ENCODE measurements at places on chromosomes 6 and 20.

DNA sequence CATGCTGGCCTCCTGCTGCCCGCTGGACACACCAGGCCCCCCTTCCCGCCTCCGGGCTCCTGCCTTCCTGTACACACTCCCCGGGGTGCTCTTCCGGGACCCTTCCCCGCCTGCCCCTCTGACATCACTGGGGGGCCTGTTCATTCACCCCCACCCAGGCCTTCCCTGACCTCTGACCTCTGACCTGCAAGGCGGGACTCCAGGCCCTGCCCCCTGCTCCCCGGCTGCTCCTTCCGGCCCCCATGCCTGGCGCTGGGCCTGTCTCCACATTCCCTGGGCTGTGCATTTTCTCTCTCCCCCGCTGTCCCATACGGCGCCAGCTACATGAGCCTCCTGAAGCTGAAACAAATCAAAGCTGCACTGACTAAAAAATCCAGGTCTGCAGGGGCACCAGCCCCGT is 71.6 kb upstream of the GATA5 start:
- no peak for DNase-seq

DNA sequence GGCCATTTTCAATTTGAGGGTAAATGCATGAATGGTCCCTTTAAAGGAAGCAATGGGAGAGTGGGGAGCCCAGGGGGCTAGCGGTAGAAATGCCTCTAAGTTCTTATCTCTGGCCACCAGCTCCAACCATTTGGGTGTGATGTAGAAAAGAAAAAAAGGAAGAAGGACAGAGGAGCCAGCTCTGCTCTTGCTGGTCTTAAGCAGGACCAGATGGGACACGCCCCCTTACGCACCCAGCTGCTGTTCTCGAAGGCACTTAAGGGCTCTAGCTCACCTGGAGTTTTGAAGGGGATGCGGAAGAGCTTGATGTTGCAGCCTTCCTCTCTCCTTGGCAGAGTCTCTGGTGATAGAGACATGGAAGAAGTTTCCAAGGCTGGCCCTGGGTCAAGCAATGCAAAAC is 59.5 kb upstream of the RNF144B start:
- peak; percentile 36 for DNase-seq

GRCh38 chr6:18039481-18039880 is 52.0 kb upstream of the KIF13A start:
- DNase-seq = no peak

DNA sequence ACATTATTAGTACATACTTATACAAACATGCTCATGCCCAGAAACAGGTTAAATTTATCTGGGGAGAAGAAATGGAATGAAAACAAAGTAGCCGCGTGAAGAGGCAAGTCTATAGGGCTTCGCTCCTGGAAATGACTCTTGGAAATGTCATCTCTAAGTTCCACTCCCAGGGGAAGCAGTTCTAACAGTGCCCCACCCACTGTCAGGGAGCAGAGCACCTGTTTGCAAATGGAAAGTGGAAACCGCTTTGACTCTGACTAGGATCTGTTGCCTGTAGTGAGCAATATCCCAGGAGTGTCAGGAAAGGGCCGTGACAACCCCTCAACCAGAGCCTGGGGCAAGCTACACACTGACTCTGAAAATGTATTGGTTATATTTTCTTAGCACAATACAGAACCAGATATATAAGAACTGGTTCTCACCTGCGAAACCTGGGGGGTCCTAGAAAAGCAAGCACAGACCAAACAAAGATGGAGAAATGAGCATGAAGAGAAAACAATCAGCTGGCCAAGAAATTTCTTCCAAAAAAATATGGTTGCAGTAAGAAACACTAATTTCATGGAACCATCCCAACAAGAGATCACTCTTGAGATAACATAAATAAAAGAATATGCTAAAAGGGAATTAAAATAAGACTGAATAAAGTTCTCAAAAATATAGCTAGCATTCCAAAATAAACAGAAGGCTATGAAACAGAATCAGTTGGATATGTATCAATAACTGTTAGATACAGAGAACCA is 47.5 kb upstream of the CRISP1 start:
- no peak for DNase-seq

GRCh38 chr20:9476174-9476573 is 38.2 kb upstream of the LAMP5 start:
- no peak for DNase-seq

GRCh38 chr20:23456873-23457272 is 4.2 kb upstream of the CST11 start:
- DNase-seq = no peak

- no peak for DNase-seq
These were observed 13.5 kb downstream of the KCNK17 start for GRCh38 chr6:39300739-39301138.

GRCh38 chr20:1062334-1063010 is 55.9 kb upstream of the PSMF1 start:
- DNase-seq = no peak

GRCh38 chr6:156775717-156776116 is 1.5 kb upstream of the ARID1B start:
- no peak for DNase-seq

- DNase-seq = no peak
These were observed 6.3 kb downstream of the IPCEF1 start for GRCh38 chr6:154350293-154350692.

- DNase-seq = no peak
These were observed 112.6 kb downstream of the PLCB1 start for GRCh38 chr20:8244637-8245036.

- no peak for DNase-seq
These were observed 99.7 kb downstream of the CLIC5 start for GRCh38 chr6:45915780-45916468.

DNA sequence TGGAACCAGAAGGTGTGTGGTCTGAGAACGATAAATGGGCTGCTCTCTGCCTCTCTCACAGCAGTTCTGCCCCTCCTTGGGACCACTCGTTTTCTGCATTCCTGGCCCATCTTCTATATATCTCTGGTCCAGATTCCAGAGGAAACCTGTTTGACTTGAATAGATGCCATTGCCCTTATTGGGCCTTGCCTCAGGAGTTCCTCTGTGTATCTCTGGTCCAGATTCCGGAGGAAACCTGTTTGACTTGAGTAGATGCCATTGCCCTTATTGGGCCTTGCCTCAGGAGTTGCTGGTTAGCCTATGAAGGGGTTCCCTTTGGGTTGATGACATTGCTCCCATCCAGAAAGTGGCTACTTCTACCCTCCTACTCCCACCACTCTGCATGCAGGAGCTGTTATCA is 189.4 kb downstream of the SLC16A10 start:
- DNase-seq = no peak

- DNase-seq = no peak
These were observed 17.7 kb downstream of the LYRM4 start for GRCh38 chr6:5243069-5243468.

DNA sequence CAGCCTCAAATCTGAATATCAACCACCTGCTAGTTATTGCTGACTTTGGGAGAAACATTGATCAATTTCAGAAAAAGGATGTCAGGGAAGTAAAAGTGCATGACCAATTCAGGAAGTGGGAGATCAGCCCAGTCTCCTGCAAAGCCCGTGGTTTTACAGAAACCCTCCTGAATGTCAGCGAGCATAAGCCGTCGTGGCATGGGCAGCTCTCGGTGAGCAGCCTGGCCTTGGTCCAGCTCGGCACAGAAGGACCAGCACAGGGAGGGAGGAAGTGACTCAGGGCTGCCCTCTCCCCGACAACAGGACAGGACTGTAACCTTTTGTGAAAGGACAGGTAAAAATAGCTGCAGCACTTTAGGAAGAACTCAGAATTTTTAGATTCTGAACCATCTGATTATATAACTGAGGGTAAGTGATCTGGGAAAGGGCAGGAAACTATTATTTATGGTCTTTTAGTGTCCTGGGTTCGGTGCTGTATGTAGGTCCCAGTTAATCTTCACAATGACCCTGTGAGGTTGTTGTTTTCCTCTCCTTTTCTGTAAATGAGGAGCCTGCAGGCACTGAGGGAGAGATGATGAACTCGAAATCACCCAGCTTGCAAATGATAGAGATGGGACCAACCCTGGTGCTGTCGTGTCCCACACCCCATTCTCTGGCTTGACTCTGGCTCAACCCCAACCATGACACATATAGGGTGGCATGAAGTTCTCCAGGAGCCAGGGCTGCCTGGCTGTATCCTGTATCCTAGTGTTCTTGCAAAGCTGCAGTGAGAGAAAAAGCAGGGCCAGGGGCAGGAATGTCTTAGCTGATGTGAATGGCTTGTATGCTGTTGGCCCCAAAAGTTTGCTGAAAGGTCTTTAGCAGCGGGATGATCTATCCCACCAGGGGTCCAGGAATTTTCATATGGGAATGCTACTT is 37.6 kb downstream of the NRN1 start:
- DNase-seq = no peak

DNA sequence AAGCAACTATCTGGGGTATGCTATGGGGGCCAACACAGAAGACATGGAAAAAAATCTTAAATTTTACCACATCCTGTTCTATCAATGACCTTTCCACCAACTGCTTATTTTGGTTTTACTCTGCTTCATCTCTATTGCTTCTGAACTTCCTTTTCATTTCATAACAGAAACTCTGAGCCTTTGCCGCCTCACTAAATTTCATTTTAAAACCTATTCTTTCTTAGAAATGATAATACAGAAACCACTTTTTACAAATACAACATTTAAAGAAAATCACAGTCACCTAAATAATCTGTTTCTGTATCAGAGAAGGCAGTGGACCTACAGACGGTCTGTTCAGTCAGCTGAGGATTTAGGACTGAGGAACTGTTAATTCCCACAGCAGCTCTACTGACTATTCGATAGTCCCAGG is 117.5 kb downstream of the KCNQ5 start:
- DNase-seq = no peak

- DNase-seq = no peak
These were observed 88.3 kb upstream of the COL21A1 start for GRCh38 chr6:56335726-56336125.

DNA sequence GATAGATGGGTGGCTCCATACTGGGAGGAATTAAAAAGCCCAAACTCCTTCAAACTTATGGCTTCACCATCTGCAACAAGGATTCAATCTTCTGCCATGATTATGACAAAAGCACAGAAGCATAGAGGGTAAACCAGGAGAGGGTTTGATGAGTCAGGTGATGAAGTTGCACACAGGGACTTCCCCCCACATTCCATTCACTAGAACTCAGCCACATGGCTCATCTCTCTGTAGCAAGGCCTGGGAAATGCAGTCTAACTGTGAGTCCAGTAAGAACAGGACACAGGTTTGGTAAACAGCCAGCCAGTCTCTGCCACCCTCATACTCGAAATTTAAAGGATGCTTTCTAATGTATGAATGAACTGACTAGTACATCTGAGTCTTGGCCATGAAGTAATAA is 142.9 kb downstream of the HIVEP2 start:
- DNase-seq = no peak

Measured in CD4-positive, alpha-beta T cell treated with Interleukin-15 for 1 hour (primary cell).